Activated CD4-positive, alpha-beta T cell treated with anti-CD3 and anti-CD28 coated beads for 4 hours (primary cell): ENCODE measurements at places on chromosomes 4 and X.

DNA sequence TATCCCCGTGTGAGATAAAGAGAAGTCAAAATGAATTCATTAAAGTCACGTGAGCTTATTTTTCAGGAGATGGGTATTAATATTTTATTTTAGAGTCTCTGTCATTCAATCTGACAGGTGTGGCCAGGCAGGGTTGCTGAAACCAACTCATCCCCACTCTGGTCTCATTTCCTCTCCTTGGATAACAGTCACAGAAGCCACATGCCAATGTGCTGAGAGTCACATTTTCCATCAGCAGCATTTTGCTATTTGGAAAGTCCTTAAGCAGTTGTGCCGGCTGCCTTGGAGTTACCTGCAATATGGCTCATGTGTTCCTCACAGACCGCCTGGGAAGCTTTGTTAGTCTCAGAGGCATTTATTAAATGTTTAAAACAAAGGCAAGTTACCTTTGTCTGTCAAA lies 302.3 kb downstream of the DCHS2 start:
- DNase-seq: no peak

DNA sequence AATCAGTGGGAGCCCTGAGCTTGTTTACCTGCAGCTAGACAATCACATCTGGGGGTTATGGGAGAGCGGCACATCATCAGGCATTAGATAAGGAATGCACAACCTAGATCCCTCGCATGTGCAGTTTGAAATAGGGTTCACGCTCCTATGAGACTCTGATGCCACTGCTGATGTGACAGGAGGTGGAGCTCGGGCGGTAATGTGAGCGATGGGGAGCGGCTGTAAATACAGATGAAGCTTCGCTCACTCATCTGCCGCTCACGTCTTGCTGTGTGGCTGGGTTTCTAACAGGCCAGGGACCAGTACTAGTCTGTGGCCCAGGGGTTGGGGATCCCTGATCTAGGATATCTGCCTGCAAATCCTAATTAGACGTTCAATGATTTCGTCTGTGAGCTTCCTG lies 90.3 kb downstream of the CRMP1 start:
- DNase-seq: no peak

GRCh38 chr4:155805016-155805415 lies 46.2 kb downstream of the GUCY1B1 start:
- DNase-seq: no peak

DNA sequence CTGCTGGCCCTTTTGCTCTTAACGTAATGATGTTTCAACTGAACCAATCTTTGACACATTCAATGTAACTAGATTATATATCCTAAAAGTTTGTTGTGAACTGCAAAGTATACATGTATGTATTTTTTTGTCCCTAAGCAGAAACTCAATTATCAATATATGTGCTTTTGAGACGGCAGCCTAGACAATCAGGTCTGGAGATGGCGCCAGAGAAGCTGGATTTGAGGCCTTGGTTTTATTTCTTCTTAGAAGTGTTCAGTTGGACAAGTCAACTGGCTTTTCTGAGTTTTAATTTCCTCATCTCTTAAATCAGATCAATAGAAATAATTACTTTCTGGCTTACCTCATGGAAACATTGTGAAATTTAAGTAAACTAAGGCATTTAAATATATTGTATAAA lies 62.5 kb downstream of the DCAF8L1 start:
- DNase-seq: no peak

GRCh38 chr4:121166976-121167375 lies 2.9 kb upstream of the TNIP3 start:
- no peak for DNase-seq

DNA sequence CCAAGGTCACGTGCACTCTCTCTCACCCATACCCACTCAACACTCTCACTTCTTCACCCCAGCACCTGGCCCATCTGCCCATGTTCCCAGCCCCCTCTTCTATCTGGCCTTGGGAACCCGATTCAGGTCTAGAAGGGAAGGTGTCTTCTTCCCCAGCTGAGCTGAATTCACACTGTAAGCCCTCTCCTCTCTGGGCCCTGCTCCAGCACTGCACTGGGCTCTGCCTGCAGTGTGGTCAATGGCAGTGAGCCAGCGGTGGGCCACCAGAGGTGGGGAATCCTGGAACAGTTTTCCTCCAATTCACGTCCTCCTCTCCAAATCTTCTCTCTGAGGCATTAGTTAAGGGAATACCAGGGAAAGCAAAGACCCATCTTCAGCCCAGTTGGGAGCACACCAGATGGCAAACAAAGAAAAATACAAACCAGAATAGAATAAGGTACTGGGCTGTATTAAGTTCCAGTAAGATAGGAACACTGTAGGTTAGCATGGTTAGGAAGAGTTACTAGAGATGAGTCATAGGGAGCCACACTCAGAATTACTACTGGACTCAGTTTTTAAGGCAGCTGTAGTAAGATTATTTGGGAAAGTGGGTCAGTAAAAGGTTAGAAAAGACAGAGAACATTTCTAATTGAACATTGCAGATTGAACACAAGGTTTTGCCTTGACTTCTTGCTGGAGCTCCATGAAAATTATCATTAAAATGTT lies 5.0 kb downstream of the AWAT2 start:
- no peak for DNase-seq

GRCh38 chrX:20181598-20182329 lies 40.1 kb upstream of the EIF1AX start:
- no peak for DNase-seq

DNA sequence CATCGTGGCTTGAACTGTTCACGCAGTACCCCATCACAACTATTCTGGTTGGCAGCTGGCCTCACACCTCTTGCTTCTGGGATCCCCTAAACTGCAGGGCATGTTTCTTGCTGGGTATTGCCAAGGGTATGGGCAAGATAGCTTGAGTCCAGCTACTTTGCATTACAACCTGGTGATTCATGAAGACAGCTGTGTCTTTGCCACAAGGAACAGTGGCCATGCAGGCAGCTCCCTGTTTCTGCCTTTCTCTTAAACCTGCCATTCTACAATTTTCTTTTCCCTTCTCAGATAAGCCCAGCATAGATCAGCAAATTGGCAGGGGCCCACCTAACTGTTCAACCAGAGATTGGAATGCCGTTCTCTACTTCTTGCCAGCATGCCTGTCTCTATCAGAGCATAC lies 42.8 kb downstream of the TENM3 start:
- DNase-seq: no peak

DNA sequence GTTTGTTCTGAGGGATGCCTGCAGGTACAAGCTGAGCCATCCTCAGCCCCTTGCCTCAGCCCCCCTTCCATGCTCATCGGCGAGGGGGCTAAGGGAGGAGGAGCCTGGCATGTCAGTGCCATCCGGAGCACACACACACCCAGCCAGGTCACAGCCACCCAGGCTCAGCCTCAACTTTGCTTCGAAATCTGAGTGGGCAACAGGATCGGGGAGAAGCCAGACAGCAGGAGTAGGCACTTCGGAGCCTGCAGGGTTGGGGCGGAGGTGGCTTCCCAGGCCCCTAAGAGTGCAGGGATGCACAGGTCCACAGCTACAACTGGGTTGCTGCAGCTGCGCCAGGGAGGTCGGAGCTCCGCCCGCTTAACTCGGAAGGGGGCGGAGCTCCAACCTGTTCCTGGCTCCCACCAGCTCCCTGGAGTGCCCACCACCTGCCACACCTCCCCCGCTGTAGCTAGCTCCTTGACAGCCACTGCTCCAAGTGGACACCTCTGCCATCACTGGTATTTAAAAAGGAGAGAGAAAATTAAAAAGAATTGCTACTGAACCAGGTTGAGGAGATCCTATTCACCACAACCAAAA lies 192.9 kb upstream of the GALNT7 start:
- DNase-seq: no peak

- no peak for DNase-seq
These were observed 164.0 kb upstream of the RASGEF1B start for GRCh38 chr4:81635739-81636138.

DNA sequence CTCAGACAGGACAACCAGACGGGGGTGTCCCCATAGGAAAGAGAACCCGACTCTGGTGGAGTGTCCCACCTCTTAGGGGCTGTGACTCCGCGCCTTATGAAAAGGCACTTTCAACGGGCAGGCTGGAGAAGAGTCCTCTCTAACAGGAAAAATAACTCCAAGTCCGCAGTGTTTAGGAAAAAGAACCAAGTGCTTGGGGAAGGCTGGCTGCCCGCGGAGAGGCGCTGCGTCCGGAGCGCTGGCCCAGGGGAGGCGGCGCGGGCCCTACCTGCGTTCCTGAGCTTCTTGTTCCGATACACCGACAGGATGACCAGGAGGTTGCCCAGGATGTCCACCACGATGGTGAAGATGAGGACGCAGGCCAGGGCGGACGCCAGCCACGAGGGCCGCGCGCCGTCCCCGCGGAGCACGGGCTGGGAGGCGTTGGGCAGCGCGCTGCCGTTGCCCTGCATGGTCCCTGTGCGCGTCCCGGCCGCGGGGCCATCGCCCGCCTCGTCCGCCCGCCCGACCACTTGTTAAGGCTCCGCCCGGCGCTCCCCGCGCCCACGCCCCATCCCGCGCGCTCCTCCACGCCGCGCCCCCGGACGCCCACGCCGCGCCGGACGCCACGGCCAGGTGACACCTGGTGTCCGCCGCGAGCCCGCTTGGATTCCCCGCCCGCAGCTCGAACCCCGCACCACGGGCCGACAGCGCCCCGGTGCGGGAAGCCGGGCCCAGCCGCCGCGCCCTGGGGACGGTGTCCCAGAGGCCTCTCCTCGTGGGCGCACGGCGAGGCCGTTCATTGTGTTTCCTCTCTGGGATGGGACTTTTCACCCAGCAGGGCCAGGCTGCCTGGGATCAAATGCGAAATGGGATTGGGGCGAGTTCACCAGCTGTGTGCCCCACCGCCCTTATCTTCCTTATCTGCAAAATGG lies at the start of gene MTNR1A:
TSS of gene MTNR1A (minus strand) at position 654 of the 914 bp plus-strand sequence. CDS start at position 452, 202 bp downstream.
- DNase-seq: no peak
